ENCODE measurements at places on chromosomes 4 and X.

- DNase-seq: no peak
These were observed 4.0 kb upstream of the GASK1B start for GRCh38 chr4:158176776-158177175.

DNA sequence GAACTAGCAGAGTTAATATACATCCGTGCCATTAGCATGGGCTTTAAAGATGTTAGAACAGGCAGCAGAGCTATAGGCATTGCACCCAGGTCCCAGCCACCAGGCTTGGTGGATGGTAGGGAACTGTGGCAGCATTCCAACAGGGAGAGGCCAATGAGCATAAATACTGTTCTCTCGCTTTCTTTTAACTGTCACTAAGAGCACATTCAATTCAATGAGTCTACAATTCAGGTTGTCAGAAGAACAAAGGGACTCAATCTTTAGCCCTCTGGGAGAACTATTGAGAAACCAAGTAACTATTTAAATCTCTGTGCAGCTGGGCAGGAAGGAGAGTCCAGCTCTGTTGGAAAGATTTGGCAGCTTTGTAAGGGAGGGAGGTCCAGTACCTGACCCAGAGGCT is 165.6 kb downstream of the CHIC1 start:
- no peak for DNase-seq

DNA sequence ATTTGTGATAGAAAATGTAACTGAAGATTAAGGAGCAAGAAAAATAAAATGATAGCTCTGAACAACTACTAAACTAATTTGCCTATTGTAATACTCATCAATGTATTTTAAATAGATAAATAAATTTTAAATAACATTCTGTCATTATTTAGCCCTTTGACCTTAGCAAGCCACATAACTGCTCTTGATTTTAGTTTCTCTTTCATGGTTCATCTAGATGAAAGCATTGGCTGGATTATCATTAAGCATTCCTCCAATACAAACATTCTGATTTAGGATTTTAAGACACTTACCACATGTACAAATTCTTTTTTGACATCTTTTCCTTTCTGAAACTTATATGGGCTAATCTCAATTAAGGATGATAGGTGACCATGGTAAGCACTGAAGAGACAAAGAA is 8.5 kb downstream of the ETNPPL start:
- no peak for DNase-seq

DNA sequence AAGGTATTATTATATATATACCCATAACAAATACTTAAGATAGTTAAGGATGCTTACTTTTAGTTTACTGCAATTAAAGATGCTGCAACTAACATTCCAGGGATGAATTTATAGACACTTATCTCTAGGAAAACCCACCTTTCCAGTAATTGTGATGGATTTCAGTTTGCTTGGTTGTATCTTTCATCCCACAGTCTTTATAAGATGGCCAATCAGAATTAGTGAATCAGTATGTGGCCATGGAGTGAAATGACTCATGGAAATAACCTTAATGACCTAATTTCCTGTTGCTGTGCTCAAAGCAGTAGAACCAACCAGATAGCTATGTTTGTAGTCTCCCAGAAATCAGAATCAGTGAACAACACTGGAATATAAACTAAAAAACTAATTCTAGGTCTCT is 26.4 kb downstream of the MOSPD2 start:
- DNase-seq: no peak

DNA sequence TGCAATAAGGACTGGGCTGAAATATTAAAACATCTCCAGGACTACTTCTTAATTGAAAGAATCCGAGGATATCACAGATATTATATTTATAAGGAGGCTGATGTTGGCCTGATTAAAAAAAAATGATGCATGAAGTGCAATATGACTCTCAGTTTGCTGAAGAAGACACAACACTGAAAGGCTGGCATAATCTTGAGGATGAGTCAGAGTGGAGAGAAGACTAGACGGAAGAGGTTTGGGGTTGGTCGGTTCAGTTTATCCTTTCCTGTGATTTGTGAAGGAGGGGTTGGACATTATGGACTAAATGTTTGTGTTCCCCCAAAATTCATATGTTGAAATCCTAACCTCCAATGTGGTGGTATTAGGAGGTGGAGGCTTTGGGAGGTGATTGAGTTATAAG is 170.3 kb downstream of the CORIN start:
- DNase-seq: no peak

DNA sequence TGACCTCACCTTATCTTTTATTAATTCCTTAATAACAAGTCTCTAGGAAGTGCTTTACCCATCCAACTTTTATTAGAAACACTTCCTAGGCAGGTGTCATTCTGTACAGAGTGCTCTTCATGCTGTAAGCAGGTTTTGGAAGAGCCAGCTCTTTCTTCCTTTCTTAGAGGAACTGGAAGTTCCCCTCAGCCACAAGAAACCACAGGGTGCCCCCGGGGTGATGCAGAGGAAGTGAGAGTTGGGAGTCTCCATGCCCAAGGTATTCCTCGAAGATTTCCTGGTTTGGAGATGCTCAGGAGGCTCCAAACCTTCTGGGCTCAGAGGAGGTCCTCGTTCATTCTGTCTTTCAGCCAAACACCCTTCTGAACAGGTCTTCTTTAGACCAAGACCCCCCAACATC is 83.8 kb downstream of the EGF start:
- no peak for DNase-seq

DNA sequence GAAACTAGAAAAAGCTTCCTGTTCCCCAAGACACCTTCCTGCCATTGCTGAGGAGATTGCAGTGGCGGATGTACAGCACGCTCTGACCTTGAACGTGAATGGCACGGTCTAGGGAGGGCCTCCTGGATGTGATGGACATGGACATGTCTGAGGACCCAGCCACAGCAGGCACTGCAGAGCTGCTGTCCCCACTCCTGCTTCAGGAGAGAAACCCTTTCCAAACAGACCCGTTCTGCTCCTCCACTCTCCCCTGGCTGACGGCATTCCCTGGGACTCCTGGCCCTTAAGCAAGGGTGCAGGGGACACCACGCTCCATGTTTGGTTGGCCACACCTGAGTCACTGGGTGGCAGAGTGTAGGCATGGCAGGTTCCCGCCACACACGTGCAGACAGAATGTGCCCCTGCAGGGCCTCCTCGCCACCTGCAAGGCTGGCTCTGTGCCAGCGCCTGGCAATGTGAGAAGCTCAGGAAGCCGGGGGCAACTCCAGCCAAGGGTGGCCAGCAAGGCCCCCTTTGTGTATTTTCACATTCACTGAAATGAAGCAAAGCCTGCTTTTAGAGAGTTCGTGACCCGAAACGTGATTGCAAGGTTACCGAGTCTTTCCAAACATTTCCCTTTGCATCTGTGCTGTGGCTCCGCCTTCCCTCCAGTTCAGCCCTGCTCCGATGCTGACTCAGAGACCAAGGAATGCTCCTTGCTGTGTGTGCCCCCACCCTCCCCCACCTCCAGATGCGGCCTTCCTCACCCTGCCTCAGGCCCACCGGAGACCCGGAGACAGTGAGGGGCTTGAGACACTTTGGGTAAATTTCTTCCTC is 46.1 kb downstream of the HTRA3 start:
- DNase-seq: peak; percentile 21

DNA sequence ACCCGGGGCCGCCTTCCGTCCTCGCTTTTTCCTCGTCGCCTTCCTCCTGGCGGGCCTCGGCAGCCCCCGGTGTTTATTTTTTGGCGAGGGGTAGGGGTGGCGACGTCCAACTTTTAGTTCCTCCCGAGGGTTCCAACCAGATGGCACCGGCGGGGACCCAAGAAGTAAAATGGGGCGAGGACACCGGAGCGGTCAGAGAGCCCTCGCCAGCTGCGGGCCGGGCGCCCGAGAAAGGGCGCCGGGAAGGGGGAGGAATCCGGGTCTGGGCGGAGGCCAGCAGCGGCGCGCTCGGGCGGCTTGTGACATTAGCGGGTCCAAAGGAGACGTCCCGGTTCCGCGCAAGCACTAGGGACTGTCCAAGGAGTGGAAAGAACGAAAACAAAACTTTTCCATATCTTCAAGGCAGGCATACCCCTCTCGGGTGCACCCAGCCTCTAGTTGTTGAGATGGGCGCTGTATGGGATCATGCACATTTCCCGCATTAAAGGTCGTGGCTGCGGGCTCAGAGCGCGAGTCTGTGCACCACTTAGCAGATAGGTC is 691 bp upstream of the USP46 start:
- DNase-seq: peak; percentile 35

DNA sequence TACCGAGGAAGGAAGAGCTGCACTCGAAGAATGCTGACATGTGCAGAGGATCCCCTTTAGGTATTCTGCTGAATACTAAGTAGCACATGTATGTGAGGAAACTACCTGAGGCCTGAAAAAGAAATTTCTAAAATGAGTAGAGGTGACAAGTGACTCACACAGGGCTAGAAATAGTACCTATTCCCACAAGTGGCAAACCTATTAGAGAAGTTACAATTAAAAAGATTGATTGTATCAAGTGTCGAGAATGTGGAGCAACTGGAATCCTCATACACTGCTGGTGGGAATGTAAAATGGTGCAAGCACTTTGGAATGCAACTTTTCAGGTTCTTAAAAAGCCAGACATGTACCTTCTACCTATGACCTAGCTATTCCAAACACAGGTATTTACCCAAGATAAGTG is 47.4 kb downstream of the CCSER1 start:
- no peak for DNase-seq

DNA sequence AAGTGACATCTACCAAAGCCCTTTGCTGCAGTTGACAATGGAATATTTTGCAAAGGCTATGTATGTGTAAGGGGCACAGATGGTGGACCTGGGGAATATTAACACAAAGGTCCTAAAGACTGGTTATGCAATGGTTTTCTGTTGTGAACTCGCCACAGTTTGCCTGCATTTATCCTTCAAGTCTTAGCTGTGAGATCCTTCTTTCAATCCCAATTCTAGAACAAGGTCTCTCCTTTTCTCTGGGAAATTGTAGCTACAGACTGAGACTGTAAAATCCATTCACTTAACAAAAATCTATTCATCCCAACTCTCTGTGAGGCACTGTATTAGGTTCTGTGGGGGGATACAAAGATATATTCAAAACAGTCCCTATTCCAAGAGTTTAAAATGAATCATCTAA is 250.4 kb downstream of the GPM6A start:
- peak; percentile 35 for DNase-seq

DNA sequence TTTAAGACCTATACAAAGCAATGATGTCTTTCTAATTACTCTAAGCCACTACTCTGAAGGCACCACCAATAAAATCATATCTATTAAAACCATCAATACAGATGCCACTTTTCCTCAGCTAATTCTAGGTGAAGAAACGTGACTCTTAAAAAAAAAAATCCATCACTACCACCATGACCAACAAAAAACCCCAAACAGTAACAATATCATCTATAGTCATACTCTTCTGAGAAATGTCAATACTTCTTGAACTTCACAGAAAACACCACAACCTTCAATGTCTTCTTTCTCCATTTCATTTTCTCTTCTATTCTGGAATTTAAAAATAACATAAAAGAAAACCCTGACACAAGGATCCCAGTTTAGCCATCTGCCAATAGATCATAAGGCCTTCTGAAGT is 35.7 kb downstream of the CASK start:
- no peak for DNase-seq

DNA sequence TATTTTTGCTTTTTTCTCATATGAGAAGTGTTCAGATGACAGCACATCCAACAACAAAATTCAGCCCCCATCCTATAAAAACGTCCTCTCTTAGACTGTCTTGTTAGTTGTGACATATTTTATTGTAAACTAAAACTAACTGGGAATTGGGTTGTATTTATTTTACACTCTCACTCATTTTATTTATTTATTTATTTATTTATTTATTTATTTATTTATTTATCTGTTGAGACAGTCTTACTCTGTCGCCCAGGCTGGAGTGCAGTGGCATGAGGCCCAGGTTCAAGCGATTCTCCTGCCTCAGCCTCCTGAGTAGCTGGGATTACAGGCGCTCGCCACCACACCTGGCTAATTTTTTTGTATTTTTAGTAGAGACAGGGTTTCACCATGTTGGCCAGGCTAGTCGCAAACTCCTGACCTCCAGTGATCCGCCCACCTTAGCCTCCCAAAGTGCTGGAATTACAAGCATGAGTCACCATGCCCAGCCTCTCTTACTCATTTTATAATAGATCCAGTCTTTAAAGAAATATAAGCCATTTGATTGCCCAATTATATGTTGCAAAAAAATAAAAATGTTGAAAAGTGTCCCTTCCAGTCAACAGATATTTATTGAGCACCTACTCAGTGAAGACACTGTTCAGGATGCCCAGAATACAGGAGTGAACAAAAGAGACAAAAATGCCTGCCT is 44.6 kb downstream of the PALLD start:
- DNase-seq: no peak

- DNase-seq: no peak
These were observed 192.0 kb downstream of the SMIM20 start for GRCh38 chr4:26105815-26106699.

DNA sequence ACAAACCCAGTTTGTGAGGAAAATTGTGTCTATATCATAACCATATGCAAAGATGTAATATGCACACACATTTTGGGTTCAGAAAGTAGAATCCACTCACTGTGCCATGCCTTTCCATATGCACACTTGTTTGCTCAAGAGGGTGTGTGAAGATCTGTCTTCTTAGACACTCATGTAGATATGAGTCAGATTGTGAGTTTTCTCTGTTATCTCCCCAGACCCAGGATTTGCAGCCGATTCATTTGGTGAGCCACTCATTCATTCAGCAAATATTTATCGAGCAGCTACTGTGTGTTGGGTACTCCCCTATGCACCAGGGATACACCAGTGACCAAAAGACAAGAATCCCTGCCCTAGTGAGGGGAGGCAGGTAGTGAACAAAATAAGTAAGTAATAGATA is 81.5 kb downstream of the CLCN5 start:
- DNase-seq: no peak

GRCh38 chr4:26131711-26132110 is 189.1 kb upstream of the RBPJ start:
- DNase-seq: no peak

GRCh38 chrX:154540897-154541535 is 5.6 kb downstream of the G6PD start:
- DNase-seq: no peak

DNA sequence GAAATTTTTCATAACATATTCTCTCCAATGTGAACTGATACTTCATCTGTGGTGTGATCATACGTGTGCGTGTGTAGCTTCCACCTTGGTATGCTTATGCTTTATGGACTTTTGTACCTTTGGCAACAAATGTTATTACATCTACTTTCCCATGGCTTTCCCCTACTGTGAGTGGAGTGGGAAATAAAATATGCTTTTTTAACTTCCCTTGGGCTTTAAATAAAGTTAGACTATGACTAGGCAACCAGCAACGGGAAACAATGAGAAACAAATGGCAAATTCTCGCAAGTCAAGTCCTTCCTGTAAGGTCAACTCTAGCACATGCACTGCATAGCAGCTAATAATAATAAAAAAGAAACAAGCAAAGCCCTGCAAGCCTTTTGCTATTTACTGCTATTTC is 205.0 kb upstream of the PDE5A start:
- no peak for DNase-seq

GRCh38 chr4:152585023-152585441 is 49.1 kb upstream of the FBXW7 start:
- DNase-seq: no peak

DNA sequence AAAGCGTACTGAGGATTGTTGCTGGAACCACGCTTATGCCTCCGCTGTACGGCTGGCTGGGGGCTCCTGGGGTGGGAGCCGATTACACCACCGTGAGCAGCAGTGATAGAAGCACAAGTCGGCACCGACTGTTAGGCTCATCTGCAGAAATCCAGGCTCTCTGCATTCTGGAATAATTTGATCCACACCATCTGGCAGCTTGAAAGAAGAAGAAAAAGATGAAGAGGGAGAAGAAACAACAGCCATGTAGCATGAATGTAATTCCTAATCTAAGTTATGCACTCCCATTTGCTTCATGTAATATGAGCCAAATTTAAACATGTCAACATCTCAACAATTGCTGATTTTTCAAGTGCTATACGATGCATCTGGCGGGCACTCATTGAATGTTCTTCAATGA is 84.6 kb upstream of the DHX15 start:
- DNase-seq: no peak

Measured in cerebellar cortex (tissue), 1 donor.